ENCODE measurements at places on chromosomes 4 and X.

DNA sequence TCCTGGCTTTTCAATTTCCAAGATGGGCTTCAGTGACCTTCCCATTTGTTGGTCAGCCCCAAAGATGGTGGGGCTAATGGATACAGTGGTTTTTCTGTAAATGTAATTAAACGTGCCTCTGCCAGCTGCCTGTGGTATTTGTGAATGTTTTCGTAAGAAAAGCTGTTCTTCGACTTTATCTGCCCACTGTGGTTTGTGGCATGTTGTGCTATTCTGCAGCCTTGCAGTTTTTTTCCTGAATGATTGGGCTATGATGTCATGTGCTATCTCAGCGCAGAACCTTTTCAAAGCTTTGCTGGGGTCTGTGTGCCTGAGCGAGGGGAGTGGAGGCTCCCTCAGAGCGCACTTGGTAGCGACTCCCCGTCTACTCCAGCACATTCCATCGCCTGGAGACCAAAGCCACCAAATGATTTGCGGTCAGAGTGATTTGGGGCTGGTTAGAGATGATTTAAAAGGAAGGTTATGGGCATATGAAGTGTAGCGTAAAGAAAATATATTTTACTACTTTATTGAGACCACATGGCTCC, 137.5 kb downstream of the PALLD start:
- DNase-seq = peak; percentile 73

DNA sequence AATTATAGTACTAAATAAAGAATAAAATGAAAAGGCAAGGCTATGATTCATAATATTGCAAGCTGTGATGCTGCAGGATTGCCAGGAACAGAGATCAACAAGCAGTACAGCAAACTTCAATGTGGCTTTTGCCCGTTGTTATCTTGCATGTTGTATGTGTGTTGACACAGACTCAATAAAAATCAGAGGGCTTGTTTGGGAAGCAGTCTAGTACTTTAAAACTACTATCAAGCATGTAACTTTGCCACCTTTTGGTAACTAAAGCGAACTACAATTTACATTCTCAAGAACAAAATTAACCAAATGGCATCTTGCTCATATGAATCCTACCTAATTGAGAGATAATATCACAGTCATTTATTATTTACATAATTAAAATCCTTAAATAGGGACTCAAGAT, 79.8 kb upstream of the GPM6A start:
- no peak for DNase-seq

- DNase-seq = no peak
Measured at GRCh38 chr4:100651499-100652175, 133.8 kb upstream of the EMCN start.

DNA sequence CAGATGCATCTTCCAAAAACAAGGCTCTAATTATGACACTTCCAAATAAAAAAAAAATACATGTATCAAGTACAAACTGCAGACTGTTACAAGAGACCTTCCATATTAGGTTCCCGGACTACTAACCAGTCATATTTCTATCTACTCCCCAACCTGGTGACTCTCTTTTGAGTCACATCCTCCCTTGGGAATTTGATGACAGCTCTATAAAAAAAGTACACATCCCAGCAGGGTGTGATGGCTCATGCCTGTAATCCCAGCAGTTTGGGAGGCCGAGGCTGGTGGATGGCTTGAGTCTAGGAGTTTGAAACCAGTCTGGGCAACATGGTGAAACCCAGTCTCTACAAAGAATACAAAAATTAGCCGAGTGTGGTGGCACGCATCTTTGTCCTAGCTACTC, 14.9 kb downstream of the RPGR start:
- peak; percentile 74 for DNase-seq

DNA sequence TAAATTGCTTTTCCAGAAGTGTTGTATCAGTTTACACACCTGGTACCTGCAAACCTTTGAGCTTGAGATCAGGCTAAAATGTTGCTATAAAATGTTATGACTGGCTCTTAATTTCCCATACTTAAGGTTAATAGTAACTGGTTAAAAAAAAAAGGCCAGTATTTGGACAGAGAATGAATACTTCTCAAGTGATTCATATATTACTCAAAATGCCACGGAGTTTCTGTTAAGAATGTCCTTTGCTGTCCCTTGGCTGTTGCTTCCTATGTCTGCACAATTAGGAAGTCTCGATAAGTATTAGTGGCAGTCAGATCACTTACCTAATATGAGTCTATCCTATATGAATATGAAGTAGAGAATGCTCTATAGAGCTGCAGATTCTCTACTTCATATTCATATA, 232.2 kb upstream of the IGFBP7 start:
- DNase-seq = peak; percentile 29

GRCh38 chrX:16711893-16712547, 449 bp downstream of the CTPS2 start:
- DNase-seq = no peak

GRCh38 chr4:135032670-135033069, 831.1 kb upstream of the PABPC4L start:
- no peak for DNase-seq

DNA sequence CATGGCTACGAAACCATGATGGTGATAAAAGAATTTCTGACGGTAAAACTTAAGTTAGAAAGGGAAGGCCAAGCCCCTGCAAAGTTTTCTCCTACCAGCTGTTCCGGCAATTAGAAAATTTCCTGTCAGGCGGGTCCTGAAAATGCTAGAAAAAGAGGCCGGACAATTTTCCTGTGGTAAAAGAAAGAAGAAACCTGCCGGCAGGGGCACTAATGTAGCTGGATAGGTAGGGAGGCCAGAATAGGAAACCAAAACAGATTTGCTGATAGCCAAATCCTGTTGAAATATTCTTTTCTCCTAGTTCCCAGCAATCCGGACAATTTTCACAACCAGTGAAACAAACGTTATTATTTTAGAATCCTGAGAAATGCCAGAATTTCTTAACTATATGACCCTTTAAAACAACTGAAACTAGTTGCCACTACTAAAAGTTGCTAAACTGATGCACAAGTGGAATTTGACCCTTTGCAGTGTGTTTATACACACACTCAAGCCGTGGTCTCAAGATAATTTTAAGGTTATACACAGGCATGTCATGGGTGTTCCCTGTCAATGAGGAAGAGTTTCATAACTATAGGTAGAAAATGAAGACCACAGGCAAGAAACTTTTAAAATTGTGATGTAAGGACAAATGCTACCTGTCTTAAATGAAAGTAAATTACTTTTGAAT, 47.7 kb downstream of the RPS6KA3 start:
- no peak for DNase-seq

DNA sequence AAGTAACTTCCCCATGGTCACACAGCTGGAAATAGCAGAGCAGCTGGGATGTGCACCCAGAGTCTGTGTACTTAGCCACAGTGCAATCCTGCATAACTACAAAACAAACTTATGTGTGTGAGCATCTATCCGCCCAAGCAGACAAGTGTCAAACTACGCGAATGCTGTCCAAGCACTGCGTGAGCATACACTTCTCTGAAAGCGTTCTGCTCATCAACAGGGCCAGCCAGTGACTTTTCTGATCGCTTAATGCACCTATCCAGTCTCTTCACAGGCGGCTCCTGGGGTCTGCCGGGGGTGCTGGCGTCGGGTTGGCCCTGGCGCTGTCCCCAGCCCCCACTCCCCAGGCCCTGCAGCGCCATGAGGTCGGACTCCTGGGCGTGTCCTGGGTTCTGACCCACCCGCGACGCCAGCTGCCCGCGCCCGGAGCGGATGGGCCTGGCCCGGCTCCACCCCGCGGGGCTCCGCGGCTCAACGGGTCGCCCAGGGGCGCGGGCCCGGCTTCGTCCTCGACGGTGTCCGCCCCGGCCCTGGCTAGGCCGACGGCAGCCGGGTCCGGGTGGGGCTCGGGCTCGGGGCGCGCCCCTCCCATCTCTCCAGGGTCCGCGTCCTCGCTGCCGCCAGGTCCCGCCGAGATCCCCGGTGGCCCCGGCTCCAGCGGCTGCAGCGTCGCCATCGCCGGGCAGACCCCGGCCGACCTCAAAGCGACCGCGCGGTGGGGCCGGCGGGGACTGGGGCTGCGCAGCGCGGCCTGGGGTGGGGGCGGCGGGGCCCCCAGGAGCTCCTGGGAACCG, 1.3 kb upstream of the ZNF141 start:
- no peak for DNase-seq

GRCh38 chr4:89298788-89299152, 8.8 kb downstream of the GPRIN3 start:
- no peak for DNase-seq

DNA sequence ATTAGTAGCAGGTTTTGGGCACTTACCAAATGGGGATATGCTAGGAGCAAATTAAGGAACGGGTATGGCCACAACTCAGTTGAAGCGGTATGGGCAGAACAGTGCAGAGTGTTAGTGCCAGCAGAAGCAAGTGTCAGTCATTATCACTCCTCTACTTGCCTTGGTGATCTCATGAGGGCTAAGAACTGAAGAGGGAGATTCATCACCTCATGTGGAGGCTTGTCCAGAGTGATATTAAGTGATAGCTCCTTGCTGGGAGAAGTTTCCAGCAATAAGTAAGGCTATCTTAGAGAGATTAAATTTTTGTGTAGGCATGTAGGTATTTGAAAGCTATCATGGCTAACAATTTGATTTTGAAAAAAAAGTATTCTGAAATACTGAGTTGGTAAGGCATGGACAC, 615.4 kb upstream of the SMIM31 start:
- DNase-seq = no peak

- no peak for DNase-seq
Measured at GRCh38 chr4:77347351-77347966, 190.5 kb downstream of the CCNG2 start.
